ENCODE measurements at places on chromosomes 16 and 17.
A peak's percentile ranks its signal among the peaks of the same experiment; 100 is the strongest.

GRCh38 chr17:43134774-43135453, 9.8 kb upstream of the BRCA1 start:
- DNase-seq, result no peak

- no peak for DNase-seq
These were observed 36.7 kb downstream of the PLXDC1 start for GRCh38 chr17:39114723-39115122.

DNA sequence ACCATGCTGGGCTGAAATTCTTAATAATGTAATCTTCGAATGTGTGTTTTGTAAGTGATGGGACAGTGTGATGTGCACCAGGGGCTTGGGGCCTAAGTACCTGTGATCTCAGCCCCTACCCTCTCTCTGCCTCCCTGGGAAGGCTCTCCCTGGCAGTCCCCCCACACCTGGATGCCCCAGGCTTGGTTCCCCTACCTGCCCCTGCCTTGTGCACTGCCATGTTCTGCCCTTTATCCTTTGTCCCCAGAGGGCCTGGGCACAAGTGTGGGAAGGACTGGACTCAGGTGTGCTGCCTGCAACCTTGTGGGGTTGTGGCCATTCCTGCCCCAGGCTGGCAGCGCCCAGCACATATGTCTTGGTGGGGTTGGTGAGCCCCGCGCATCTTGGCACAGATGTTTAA, 55.4 kb upstream of the CREBBP start:
- DNase-seq, result no peak

- DNase-seq, result no peak
These were observed 5.9 kb downstream of the RSAD1 start for GRCh38 chr17:50484386-50485155.

- peak; percentile 83 for DNase-seq
These were observed 417 bp downstream of the C16orf46 start for GRCh38 chr16:81076566-81077075.

DNA sequence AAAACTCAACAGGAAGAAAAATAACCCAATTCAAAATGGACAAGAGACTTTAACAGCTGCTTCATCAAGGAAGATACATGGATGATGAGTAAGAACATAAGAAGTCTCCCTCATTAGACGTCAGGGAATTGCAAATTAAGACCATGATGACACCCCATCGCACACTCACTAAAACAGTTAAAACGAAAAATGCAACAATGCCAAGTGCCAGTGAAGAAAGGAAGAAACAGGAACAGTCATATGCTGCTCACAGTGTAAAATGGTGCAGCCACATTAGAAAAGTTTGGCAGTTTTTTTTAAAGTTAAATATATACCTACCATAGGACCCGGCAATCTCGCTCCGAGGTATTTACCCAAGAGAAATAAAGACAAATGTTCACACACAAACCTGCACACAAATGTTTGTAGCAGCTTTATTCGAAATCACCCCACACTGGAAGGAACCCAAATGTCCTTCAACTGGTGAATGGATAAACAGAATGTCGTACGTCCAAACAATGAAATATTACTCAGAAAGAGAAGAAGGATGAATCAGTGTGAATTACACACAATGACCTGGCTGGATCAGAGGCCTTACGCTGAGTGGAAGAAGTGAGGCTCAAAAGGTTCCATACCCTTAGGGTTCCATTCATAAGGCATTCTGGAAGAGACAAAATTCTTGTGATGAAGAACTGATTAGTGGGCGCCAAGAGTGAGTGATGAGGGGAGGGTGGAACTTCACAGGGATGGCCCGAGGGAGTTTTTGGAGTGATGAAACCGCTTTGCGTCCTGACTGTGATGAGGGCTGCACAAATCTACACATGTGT, 110.3 kb downstream of the C16orf95 start:
- no peak for DNase-seq

- DNase-seq, result peak; percentile 36
These were observed at the start of gene FN3K for GRCh38 chr17:82734987-82735866. Gene FN3K (plus strand): TSS chr17:82735615. CDS start chr17:82735637, 22 bp downstream.

DNA sequence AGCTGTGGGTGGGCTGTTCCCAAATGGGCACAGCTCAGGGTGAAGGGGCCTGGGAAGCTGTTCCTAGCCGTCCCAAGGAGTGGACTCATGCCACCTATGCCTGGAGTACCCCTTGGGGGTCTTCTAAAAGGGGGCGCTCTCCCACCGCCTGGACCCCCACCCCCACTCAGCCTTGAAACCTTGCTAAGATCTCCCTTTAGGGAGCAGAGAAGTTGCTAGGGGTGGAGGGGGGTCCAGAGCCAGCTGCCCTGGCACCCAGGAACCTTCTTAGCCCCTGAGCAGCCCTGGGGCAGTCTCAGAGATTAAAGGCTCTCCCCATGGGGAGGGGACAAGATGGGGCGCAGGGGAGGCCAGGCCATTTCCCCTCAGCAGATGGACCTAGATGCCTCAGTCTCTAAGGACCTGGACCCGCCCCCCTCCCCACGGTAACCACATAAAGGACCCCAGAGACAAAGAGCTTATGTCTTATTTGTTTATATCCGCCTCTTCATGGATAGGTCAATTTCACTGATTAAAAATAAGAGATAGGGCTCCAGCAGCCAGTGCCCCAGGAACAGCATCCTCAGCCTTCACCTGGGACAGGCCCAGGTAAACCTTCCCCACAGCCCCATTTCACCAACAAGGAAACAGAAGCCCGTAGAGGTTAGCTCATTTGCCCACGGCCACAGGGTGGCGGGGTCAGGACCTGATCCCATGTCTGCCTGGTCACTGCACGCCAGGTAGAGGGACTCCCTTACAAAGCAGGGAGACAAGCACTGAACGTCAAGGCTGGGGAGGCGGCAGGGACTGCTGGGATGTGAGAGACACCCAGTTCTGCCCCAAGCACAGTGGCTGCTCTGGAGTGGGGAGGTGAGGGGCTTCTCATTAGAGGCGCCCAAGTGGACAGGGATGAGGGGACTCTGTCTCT, 3.4 kb downstream of the MTSS2 start:
- DNase-seq, result no peak

DNA sequence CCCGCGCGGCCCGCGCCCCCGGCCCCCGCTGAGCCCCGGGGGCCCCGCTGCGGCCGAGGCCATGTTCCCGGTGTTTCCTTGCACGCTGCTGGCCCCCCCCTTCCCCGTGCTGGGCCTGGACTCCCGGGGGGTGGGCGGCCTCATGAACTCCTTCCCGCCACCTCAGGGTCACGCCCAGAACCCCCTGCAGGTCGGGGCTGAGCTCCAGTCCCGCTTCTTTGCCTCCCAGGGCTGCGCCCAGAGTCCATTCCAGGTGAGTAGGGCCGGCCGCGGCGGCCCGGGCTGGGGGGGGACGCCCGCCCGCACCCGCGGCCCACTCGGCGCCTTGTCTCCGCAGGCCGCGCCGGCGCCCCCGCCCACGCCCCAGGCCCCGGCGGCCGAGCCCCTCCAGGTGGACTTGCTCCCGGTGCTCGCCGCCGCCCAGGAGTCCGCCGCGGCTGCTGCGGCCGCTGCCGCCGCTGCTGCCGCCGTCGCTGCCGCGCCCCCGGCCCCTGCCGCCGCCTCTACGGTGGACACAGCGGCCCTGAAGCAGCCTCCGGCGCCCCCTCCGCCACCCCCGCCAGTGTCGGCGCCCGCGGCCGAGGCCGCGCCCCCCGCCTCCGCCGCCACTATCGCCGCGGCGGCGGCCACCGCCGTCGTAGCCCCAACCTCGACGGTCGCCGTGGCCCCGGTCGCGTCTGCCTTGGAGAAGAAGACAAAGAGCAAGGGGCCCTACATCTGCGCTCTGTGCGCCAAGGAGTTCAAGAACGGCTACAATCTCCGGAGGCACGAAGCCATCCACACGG, 504 bp downstream of the MAZ start:
- peak; percentile 62 for DNase-seq

DNA sequence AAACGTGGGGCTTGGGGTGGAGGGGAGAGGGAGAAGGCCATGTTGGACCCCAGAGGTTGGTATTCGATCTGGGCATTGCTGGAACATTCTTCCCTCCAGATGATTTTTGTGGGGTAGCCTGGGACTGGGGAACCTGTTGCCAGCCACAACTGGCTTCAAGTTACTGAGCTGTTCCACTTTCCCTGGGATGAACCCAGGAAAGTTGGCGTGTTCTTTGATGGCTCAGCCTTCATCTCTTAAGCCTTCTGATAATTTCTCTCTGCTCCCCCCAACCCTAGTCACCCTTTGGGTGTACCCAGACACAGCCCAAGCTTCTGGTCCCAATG, 2.1 kb downstream of the TBX21 start:
- no peak for DNase-seq

GRCh38 chr17:17372856-17373520, 69.8 kb downstream of the NT5M start:
- no peak for DNase-seq

DNA sequence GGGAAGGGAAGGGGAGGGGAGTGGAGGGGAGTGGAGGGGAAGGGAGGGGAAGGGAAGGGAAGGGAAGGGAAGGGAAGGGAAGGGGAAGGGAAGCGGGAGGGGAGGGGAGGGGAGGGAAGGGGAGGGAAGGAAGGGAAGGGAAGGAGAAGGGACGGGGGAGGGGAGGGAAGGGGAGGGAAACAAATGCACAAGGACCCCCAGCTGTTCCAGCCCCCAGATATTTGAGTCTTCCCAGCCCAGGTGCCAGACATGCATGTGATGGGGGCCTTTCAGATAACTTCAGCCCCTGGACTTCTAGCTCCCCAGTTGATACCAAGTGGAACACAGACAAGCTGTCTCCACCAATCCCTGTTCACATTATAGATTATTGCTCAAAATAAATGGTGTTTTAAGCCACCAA, 14.7 kb upstream of the KDM8 start:
- no peak for DNase-seq

DNA sequence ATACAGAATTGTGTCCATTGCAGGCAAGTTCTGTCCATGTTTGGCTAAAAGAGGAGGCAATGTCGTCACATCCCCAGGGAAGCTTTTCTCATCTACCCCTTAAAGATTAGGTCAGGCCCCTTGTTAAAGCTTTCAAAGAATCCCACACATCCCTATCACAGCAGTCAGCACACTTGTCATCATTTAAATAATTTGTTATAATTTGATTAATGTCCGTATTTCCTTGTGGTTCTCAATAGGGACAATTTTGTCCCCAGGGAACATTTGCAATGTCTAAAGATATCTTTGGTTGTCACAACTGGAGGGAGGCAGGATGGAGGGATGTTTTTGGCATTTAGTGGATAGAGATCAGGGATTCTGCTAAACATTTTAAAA, 28.1 kb upstream of the NFAT5 start:
- DNase-seq, result no peak

GRCh38 chr17:4576729-4577322, 7.5 kb upstream of the SMTNL2 start:
- no peak for DNase-seq

DNA sequence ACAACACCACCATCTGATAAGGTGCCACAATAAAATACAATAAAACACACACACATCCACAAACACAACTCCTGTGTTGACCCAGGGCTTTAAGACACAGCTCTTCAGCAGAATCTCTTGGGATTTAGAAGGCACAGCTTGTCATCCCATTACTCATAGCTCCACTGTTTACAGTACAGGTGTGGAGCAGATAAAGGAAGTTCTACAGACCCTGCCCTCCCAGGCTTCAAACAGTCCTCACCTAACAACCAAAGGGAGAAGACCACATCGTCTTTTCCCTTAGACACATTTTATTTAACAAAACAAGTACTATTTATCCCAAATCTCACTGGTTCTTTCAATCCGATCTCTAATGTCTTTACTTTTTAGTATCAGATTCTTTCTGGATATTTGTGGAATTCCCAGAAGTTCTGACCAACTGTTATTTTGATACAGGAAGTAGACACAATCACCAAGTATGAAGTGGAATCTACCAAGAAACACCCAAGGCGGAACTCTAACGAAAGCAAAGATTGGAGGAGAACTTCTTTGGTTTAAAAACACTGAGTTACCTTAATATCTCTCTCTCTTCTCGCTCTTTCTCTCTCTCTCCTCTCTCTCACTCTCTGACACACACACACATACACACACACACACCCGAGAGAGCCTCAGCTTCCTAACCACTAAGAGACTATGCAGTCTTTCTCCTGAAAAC, 46.1 kb downstream of the CYTH1 start:
- no peak for DNase-seq

GRCh38 chr17:29140051-29140621, 40.1 kb downstream of the MYO18A start:
- peak; percentile 70 for DNase-seq

DNA sequence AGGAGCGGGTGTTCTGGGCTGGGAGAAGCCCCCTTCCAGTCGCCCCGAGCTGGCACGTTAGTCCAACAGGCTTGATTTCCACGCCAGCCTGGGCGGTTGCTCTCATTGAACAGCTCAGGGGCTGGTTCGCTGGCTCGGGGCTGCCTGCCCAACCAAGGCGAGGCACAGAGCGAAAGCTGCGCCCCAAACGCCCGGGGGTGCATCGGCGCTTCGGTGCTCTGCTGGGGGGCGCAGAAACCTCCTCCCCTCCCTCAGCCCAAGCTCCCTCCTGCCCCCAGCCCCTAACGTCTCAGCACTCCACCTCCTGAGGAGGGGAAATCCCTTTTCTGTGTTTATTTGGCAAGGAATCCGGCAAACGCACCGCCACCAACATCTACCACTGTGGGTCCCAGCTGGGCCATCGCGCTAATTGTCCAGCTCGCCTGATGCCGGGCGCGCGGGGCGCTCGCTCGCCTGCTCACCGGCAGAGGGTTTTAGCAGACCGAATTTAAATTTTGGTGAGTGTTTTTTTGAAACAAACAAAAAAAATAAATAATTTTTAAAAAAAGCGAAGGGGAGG, 29.5 kb upstream of the RBFOX1 start:
- DNase-seq, result no peak

GRCh38 chr17:59366773-59367656, 35.6 kb downstream of the YPEL2 start:
- no peak for DNase-seq

- no peak for DNase-seq
These were observed 72.7 kb downstream of the ABCC1 start for GRCh38 chr16:16021988-16022682.

- no peak for DNase-seq
These were observed 208.7 kb downstream of the KCNJ2 start for GRCh38 chr17:70378076-70378475.

GRCh38 chr17:62970610-62971009, 4.6 kb downstream of the TANC2 start:
- DNase-seq, result no peak

DNA sequence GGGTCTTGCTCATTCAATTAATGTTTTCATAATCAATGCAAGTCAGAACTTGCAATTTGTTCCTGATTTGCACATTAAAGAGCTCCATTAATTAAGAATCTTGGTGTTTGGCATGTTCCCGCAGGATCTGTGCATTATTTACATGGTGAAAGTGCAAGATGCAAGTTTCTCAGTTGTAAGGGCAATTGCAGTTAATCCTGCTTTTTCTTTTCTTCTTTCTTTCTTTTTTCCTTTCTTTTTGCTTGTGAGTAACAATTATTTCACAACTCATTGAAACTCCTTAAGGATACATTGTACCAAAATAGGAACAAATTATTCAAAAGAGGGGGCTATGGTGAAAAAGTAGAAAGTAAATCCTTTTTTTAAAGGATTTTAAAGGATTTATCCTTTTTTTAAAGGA, 24.2 kb downstream of the AATF start:
- DNase-seq, result no peak

- DNase-seq, result no peak
These were observed 13.8 kb downstream of the C17orf50 start for GRCh38 chr17:35774499-35774898.
